ENCODE measurements at places on chromosomes 3 and 15.

GRCh38 chr3:47273564-47273963 lies 9.0 kb downstream of the KIF9 start:
- no peak for DNase-seq

- DNase-seq, result no peak
Observed at GRCh38 chr15:60155661-60156060, 151.6 kb downstream of the FOXB1 start.

DNA sequence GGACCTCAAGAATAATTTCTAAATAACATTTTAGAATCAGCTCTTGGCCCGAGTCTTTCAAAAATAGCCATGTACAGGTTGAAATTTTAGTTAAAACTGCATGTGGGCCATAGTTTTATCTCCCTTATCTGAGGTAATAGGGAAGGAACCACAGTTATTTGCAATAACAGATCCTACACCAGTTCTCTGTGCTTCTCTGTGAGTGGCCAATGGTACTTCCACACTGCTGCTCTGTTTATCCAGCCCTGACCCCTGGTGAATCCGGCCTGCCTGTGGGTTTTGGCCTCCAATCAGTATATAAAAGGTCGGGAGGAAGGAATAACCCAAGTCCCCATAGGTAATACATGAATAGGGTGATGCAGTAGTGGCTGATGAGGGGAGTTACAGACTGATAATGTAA lies 48.0 kb upstream of the TNIK start:
- DNase-seq, result no peak

GRCh38 chr15:91032919-91033803 lies 10.8 kb upstream of the VPS33B start:
- peak; percentile 54 for DNase-seq

DNA sequence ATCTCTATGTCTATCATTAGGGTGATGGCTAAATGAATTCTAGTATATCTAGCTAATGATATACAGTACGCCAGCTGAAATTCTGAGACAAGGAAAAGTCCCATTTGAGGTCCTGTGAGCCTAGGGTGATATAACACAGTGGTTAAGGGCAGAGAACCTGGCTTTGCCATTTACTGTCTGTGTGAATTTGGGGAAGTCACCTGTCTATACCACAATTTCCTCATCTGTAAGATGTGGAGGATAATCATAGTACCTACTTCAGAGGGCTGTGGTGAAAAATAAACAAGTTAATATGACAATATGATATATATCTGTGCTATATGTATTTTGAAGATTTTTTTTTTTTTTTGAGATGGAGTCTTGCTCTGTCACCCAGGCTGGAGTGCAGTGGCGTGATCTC lies 9.8 kb upstream of the ANKDD1A start:
- no peak for DNase-seq
